ENCODE measurements at places on chromosomes 5 and 9.

GRCh38 chr5:35066260-35066795, 18.6 kb upstream of the AGXT2 start:
- DNase-seq = peak; percentile 68

- no peak for DNase-seq
These were observed 18.3 kb upstream of the PHYHD1 start for GRCh38 chr9:128902351-128903078.

DNA sequence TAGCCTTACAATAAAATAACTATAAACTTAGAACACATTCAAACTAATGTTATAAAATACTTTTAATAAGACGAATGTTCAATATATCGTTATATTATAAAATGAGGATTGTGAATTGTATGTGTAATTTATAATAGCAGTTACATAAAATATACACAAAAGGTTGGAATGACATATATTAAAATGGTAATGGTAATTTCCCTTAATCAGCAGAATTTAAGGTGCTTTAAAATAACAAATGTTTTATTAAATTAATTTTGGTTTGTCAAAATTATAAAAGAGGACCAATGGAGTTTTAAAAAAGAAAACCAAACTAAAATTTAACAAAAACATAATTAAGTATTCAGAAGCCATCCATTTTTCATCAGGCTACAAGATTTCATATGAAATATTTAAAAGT, 164.3 kb upstream of the PRDM9 start:
- no peak for DNase-seq

- no peak for DNase-seq
These were observed 43.0 kb upstream of the ELOVL7 start for GRCh38 chr5:60887096-60887495.

- DNase-seq = no peak
These were observed 25.9 kb downstream of the MTRR start for GRCh38 chr5:7894860-7895259.

GRCh38 chr9:90770927-90771326, 30.7 kb upstream of the SYK start:
- DNase-seq = no peak

DNA sequence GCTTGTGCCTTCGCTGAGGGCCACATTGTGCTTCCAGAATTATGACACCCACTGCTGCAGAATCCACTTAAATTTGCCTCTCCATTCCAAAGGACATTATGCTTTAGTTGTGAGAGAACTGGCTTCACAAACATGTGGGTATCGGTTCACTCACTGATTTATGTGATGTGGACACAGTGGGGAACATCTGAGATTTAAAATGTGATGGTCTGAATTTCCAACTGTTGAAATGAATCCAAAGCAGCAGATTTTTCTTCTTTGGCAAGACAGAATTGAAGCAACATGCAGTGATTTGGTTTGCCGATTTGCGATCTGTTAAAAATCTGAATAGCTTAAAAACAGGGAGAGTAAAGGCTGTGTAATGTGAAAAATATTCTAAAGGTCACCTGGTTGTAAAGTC, 20.3 kb downstream of the PCSK5 start:
- DNase-seq = no peak

GRCh38 chr5:179698935-179699615, at the start of gene CANX:
CANX (plus strand) TSS chr5:179698967; CDS start chr5:179705682, 6,715 bp downstream.
- peak; percentile 48 for DNase-seq

DNA sequence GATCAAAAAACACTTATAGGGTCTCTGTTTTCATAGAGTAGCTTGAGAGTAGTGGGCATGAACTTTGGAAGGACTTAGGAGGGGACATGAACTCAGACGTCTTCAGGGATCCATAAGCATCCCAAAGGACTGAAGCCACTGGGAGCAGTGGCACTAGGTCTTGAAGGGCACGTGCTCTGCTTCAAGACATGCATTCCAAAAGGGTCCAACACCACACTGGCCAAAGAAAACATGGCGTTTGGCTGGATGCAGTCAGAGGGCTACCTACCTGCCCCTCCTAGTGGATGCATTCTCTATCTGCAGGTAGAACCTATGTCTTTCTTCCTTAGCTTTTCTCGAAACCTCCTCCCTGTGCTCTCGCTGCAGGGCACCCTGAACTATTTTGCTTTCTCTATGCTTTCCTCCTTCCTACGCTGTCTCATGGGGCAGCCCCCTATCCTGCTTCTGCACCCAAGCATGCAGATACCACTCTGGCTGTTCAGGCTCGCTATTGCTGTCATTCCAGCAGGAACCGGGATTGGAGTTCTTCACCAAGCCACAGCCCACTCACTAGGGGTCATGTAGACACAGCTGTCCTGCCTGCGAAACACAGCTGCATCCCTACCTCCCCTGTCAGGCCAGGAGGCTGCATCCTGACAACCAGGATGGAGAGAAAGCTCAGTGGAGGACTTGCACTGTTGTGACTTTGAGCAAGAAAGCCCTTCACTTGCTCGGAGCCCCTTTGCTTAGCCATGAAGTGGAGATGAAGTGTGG, 11.9 kb downstream of the FAM240B start:
- DNase-seq = no peak

- DNase-seq = no peak
These were observed 68.3 kb upstream of the FCN2 start for GRCh38 chr9:134812343-134812673.

GRCh38 chr5:57824623-57825022, 342.0 kb upstream of the ACTBL2 start:
- no peak for DNase-seq

Measured in inflammatory macrophage treated with lipopolysaccharide for 4 hours (primary cell).